ENCODE measurements at places on chromosomes 5 and 9. TPM values are rescaled to one million over a fixed set of nuclear protein-coding genes. Genes with fewer than 3 reads are reported as not detected.

- DNase-seq, result no peak
Measured at GRCh38 chr5:11289733-11290132, 528.7 kb upstream of the DAP start.

GRCh38 chr9:82934949-82935348 is 128.0 kb downstream of the RASEF start:
- DNase-seq, result no peak

GRCh38 chr5:115816226-115817081 is at the start of gene CDO1:
Gene CDO1, minus strand, starts transcription at chr5:115816659. Its CDS starts 262 bp downstream, at chr5:115816397.
- DNase-seq, result no peak

GRCh38 chr5:144032375-144032774 is 138.1 kb downstream of the YIPF5 start:
- no peak for DNase-seq

Gene LCN10
- total RNA-seq, result 8.3 TPM

DNA sequence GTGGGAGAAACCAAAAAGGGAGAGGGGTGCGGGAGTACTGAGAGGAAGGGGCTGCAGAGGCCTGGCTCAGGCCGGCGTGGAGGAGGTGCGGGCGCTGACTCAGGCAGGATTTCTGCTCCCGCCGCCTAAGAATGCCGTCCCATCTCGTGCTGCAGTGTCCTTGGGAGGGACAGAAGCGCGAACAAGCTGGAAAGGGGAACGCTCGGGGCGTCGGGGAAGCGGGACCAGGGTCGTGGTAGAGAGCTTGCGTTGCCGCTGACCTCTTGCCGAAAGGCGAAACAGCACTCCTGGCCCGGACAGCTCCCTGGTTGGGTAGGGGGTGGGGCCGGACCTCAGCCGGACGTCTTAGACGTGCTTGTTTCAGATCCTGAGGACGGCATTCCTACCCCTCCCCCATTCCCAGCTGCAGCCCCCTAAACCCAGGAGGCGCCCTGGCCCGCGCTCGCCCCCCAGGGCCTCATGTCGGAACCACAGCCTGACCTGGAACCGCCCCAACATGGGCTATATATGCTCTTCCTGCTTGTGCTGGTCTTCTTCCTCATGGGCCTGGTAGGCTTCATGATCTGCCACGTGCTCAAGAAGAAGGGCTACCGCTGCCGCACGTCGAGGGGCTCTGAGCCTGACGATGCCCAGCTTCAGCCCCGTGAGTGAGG is 1.1 kb downstream of the RELL2 start:
- no peak for DNase-seq
